Bronchial epithelial cell (primary cell): ENCODE measurements at places on chromosomes 2 and 18.
A peak's percentile ranks its signal among the peaks of the same experiment; 100 is the strongest.

GRCh38 chr2:7825591-7826312, 856.1 kb upstream of the ID2 start:
- DNase-seq: peak; percentile 97

GRCh38 chr2:197198890-197199289, 111.7 kb downstream of the ANKRD44 start:
- no peak for DNase-seq

DNA sequence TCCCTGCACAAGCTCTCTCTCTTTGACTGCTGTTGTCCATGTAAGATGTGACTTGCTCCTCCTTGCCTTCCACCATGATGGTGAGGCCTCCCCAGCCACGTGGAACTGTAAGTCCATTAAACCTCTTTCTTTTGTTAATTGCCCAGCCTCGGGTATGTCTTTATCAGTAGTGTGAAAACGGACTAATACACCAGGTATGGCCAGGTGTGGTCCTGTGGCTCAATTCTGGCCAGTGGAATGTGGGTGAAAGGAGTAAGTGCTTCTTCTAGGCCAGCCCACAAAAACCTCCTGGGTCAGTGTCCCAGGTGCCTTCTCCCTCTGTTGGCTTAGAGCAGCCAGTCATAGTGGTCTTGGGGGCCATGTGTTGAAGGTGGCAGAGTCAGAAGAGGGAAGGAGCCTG, 57.0 kb downstream of the PRKCE start:
- no peak for DNase-seq

GRCh38 chr18:42183746-42184145, 228.7 kb downstream of the PIK3C3 start:
- peak; percentile 73 for DNase-seq

GRCh38 chr2:27431395-27431794, 3.0 kb downstream of the NRBP1 start:
- DNase-seq: peak; percentile 86

DNA sequence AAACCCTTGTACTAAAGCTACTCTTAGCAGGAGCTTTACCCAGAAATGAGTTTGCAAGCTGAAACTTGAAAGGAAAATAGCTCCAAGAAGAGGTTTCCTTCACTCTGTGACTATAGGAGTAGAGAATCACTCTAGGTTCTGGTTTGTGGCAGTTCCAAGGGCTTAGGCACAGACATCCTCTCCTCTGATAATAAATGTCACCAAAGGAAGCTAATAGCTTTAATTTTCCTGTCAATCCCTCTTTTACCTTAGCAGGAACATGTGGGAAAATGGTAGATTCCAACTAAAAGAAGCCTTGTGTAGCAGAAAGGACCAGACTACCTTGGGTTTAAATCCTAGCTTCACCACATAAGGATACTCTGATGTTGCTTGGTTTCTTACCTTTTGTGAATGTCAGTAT, 104.0 kb downstream of the FSHR start:
- no peak for DNase-seq

- DNase-seq: no peak
Measured at GRCh38 chr2:74530239-74531187, 780 bp downstream of the HTRA2 start.

DNA sequence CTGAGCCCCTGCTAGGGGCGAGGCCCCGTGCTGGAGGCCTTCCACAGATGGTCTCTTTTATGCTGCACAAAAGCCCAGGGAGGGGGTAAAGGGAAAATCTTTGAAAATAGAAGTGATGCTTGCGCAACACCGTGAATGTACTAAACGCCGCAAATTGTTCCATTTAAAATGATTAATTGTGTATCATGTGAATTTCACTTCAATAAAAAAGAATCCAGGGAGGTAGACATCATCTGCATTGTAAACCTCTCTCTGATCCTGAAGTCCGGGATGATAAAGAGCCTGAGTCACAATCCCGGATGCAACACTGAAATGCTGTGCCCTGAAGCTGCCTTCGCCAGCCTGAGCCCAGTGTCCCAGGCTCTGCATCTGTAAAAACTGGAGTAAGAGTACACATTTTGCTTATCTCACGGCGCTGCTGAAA, 107.7 kb upstream of the PPP1CB start:
- peak; percentile 96 for DNase-seq

GRCh38 chr2:7857904-7858303, 824.0 kb upstream of the ID2 start:
- peak; percentile 97 for DNase-seq

DNA sequence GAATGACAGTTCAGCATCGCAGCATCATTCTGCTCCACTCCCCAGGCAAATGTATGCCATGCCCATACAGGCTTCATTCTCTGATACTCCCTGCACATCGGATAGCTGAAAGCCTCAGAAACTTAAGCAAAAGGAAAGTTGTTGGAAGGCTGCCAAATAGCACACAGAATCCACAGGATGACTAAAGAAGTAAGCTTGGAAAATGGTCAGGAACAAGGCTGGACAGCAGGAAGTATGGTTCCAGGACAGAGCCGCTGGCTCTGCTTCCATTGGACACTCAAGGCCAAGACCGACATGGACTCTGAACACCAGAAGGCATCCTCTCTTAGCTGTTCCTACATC, 256.5 kb downstream of the CDH20 start:
- peak; percentile 46 for DNase-seq

DNA sequence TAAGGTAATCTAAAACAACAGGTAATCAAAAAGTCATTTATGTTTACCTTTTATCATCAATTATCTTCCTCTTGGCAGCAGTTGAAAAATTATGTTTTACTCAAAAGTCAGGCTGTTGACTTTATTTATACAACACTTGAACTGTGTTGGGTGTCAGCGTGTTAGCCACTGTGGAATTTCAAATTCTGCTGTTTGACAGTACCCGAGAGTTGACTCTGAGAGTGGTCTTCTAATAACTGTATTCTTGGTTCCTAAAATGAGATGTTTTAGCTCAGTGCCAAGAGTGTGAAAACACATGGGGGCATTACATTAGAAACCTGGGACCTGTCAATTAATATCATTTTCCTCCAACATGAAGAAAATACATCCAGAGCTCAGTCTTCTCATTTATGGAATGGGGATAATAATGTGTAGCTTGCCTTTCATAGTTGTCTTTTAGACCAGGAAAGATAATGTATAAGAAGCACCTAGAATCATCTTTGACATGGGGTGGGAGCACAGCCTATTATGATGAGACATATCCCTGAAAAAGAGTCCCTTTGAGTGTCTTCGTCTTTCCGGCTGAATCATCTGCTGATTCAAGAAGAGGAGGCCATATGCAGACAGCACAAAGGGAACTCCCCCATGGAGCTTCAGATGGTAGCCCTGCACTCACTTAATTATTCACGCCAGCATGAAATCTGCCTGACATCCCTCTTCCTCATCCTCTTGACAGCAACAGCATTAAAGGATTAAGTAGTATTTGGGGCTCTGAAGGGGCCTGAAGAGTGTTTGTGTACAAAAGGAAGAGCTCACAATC, 89.1 kb downstream of the AFF3 start:
- DNase-seq: no peak

- DNase-seq: peak; percentile 55
Measured at GRCh38 chr18:37689841-37690240, 124.2 kb upstream of the CELF4 start.

DNA sequence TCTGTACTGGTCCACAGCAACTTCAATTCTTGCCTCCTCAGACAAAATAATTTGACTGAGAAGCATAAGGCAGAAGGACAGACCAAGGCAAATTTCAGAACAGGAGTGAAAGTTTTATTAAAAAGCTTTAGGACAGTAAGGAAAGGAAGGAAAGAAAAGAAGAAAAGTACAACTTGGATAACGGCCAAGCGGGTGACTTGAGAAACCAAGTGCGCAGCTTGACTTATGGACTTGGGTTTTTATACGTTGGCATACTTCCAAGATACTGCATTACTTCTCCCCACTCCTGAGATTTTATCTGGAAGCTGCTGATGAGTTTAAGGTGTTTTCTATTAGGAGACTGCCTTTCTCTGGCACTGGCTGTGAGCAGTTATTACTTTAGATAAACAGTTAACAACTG, 64.7 kb downstream of the CCDC178 start:
- DNase-seq: no peak

- peak; percentile 15 for DNase-seq
Measured at GRCh38 chr18:70781860-70782453, 493.1 kb downstream of the SOCS6 start.

- peak; percentile 44 for DNase-seq
Measured at GRCh38 chr2:18117592-18117991, 239.1 kb downstream of the KCNS3 start.

GRCh38 chr2:186546846-186547245, 43.0 kb upstream of the ITGAV start:
- peak; percentile 21 for DNase-seq

DNA sequence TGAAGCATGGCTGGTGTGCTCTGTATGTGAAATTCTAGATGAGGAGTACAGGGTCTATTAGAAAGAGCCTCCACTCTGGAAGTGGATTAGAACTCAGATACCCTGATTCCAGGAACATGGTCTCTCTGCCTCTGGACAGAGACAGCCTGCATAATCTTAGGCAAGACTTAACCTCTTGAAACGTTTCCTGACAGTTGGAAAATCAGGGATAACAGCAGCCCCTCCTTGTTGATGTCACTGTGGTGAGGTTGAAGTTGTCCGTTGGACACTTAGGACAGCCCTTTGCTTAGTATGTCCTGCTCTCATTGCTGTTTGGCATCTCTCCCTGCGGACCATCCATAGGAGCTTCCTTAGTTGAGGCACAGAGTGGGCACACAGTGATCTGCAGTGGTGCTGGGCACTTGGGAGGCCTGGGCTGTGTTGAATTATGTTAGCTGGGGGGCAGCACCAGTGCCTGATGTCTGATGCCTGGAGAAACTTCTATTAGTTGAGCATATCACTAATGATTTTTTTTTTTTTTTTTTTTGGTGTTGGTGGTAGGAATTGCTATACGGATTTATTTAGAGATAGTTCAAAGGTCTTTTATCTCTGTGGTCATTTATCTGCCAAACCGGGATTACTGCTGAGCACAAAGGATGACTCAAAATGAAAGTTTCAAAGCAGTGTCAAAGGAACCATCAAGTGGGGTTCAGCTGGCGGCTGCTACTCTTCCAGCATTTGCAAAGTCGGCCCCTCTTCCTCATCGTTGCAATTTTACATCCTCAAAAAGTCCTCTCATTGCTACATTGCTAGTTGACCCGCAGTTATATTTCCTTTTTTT, 28.8 kb downstream of the SETBP1 start:
- no peak for DNase-seq

GRCh38 chr2:165618806-165619205, 149.3 kb downstream of the CSRNP3 start:
- no peak for DNase-seq

GRCh38 chr2:112343827-112344585, 68.6 kb downstream of the ZC3H6 start:
- no peak for DNase-seq

- no peak for DNase-seq
Measured at GRCh38 chr2:162267496-162267895, 24.3 kb upstream of the FAP start.

GRCh38 chr2:26801796-26802195, 15.9 kb downstream of the CENPA start:
- DNase-seq: no peak

- DNase-seq: no peak
Measured at GRCh38 chr2:233059797-233060500, at the start of gene INPP5D. TSS of gene INPP5D (plus strand) at chr2:233060342. CDS start at chr2:233060479, 137 bp downstream.

DNA sequence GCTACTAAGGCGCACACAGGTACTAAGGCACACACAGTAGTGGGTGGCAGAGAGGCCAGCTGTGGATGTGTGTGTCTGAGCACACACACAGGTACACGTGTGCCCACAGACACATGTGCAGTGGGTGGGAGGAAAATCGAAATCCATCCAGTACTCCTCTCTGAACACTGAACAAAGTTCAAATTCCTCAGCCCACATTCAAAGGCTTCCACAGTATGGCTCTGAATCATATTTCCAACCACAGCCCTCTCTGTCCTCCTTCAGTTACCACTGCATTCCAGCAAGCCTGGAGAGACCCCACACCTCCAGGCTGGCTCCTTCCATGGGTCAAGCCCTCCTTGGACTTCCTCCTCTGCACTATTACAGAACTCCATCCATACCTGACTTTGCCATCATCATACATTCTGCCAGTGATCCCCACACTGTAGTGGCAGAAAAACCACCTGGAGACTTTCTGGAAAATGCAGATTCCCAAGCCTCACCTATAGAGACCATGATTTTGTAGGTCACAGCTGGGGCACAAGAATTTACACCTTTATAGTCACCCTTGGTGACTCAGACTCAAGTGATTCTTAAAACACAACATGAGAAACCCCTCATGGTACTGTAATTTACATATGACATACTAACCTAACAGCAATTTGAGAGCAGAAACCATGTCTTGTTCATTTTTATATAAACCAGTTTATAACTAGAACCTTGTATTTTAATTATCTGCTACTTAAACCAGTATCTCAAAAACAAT, 31.4 kb downstream of the EPG5 start:
- DNase-seq: no peak

DNA sequence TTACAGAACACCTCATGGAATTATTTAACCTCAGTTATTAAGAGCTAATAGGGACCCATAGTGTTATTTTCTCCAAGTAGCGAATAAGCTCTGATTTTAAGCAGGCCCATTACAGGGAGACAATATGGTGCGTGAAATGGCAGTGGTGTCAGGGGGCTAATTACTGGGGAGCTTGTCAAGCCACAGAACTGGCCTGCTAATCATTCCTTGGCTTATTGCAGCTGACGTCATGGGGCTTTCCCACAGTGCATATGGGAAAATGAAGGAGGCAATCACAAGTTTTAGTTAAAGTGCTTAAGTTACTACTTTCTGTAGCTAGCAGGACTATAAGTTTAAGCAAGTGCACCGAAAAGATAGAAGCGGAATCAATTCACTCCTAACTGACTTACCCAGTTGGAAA, 262.5 kb downstream of the TGIF1 start:
- no peak for DNase-seq

- DNase-seq: no peak
Measured at GRCh38 chr2:77479395-77479794, 42.8 kb downstream of the LRRTM4 start.

DNA sequence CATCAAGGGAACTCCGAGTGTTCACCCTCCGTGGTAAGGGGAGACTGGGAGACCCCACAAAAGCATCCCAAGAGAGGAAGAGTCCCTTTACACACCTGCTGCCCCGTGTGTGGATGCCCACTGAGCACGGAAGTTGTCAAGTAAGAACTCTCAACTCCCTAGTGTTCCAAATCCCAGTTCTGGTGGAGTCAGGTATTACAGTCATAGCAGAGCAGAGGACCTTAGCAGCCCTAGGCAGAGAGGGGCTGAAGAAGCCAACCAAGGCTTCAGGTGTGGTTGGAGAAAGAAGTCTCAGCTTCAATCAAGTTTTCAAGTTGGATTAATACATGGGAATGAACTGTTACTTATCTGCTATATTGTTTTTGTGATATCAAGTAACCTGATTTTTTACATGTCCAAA, 512.5 kb downstream of the RNF144A start:
- no peak for DNase-seq

- no peak for DNase-seq
Measured at GRCh38 chr2:213703406-213704098, 419.3 kb downstream of the SPAG16 start.

DNA sequence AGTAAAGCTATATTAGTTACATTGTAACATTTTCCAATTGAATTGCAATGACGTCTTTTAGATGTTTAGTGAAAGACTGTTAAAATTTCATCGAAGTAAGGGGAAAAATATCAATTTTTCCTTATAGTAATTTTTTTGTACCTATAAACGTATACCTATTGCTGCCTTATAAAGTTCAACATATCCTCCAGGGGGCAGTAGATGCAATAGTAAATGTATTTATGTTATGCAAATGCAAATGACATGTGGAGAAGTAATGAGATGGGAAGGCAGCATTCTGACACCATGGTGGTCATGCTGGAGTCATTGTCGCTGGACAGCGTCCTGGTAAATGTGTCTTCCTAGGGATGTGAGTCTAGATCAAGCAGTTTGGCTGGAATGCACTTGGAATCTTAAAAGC, 38.7 kb downstream of the MSTN start:
- peak; percentile 67 for DNase-seq

GRCh38 chr2:96537734-96538486, 1.4 kb downstream of the ARID5A start:
- no peak for DNase-seq
